ENCODE measurements at places on chromosomes 11 and 22.

DNA sequence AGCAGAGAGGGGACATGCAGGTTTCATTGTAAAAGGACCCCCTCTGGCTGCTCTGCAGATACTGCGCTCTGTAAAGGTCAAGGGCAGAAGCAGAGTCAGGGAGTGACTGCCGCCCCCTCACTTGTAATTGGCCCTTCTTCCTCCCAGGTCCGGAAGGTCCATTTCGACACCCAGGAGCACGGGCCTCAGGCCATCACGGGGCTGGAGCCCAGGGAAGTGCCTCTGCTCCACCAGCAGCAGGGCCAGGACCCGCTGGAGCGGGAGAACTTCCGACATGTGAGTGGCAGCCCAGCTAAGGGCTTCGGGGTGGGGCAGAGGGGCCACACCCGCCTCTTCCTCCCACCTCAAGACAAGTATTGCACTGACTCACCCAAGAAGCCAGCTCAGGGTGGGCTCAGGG, 24.0 kb upstream of the LRRC10B start:
- DNase-seq = no peak

DNA sequence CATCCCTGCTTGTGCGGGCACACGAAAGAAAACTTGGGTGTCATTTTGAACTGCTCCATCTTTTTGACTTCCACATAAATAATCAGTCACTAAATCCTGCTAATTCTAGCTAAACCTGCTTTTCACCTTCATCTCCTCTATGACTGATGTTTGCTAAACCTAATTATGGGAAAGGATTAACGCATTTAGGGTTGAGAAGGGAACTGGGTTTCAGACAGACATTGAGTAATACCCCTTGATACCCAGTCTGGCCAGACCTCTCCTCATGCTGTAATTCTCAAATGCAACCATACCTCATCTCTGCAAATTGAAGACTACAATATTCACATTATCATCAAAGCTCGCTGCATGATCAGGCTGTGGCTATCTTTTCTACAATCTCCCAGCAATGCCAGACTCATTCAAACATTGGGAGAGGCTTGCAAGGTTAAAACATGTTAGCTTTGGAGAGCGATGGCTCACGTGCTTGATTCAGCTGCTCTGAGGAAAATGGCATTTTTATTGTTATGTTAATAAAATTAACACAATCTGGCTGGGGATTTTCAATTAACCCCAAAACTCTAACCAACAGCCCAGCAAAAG, 2.4 kb downstream of the HPS4 start:
- no peak for DNase-seq

DNA sequence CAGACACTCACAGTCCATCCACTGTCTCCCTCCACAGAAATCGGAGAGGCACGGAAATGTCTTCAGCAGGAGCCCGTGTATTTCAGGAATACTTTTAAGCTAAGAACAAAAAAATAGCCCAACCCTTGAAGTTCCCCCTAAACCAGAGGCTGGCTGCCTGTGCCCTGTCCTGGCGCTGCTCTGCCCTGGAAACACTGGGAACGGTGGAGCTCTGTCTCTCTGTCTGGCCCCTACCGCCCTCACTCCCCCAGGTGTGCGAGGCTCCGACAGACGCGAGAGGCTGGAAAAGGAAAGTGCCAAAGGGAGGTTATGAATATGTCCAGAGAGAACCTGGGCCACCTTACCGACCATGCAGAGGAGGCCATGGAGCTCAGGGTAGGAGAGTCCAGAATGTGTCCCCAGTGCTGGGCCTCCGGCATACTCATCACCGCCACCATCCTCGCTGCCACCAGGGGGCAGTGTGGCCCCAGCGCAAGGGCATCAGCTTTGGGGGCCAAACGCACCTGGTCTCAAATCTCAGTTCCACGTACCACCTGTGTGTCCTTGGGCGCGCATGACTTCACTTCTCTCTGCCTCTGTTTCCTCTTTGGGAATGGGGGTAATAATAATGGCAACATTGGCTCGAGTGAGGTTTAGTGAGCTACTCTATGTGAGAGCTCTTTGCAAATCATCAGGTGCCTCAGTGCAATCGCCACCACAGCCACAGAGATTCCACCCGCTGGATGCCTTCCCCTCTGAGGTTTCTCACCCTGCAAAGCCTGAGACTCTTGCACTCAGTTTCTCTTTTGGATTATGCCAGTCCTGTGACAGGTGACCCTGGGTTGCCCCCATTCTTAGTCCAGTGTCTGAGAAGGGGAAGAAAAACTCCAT, 10.4 kb upstream of the SLCO2B1 start:
- DNase-seq = peak; percentile 79

DNA sequence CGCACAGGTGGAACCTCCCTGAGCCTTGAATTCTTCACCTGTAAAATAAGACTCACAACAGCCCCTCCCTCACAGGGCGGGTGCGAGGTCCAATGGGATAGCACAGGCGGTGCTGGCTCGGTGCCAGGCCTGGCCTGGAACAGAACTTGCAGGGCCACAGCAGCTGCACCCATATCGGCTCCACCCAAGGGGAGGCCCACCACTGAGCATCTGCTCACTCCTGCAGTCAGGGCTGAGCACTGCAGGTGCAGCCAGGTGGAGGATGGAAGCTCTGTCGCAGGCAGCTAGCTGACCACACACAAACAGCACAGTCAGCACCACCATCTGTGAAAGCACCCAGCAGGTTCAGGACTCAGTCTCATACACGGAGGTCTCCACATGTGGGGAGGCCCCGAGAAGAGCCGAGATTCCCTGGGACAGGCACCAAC, 19.6 kb downstream of the VPS37C start:
- DNase-seq = no peak

GRCh38 chr11:115580927-115581680, 76.9 kb upstream of the CADM1 start:
- DNase-seq = no peak

DNA sequence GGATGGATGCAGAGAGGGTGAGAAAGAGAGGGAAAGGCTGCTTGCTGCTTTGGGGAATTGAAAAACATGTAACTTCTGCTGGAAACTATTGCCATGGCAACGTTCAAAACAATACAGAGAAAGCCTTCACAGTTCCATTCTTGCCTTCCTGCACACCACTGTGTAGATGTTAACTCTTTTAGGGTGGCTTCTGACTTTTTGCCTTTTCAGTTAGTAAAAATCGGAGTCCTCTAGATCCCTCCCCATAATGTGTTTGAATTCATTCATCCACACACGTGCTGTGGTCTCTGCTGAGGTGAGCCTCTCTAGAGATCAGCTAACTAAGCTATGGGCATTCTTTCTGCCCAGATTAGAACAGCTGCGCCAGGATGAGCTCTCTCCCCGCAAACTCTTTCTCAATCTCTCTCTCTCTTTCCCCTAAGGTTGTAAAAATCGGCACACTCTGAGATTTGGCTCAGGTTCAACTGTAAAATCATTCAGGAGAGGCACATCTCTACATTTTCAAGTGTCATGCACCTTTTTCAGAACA, 1178.3 kb downstream of the LRRC4C start:
- no peak for DNase-seq

- no peak for DNase-seq
These were observed 437 bp downstream of the SLC43A3 start for GRCh38 chr11:57426439-57426928.

GRCh38 chr22:44648085-44648820, 53.8 kb upstream of the PRR5 start:
- DNase-seq = no peak

GRCh38 chr11:73288873-73289707, 17.0 kb downstream of the P2RY6 start:
- DNase-seq = peak; percentile 51

DNA sequence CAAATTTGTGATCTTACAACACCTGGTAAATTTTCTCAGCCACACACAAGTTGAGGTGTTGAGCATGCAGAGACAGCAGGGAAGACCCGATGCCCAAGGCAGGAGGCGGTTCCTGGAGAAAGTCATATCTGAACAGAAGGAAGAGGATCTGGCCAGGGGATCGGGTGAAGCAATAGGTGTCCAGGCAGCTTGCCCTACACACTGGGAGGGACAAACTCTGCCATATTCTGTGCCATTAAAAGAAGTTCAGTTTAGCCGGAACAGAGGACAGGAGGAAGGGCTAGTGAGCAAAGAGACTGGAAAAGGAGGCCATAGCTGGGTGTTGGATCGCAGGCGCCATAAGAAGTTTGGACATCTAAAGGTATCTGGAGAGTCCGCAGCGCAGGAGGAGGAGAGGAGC, 76.5 kb downstream of the TMPRSS5 start:
- no peak for DNase-seq

DNA sequence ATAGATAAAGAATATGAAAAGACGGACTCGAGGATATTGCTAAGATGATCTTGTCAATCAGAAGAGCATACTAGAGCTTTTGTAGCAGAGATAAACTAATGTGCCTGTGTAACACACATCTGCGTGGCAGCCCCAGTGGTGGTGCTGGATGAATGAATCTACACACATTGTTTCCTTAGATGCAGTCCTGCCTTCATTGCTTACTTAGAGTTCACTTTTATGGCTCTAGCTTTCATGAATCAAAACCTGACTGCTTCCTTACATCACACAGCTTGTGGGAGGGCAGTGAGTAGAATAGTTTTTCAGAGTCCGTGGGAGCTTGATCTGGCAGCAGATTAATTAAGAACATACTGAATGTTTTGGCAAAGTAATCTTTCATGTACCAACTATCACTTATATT, 83.7 kb downstream of the EXT2 start:
- no peak for DNase-seq

- no peak for DNase-seq
These were observed 25.0 kb downstream of the SERGEF start for GRCh38 chr11:17987826-17988225.

DNA sequence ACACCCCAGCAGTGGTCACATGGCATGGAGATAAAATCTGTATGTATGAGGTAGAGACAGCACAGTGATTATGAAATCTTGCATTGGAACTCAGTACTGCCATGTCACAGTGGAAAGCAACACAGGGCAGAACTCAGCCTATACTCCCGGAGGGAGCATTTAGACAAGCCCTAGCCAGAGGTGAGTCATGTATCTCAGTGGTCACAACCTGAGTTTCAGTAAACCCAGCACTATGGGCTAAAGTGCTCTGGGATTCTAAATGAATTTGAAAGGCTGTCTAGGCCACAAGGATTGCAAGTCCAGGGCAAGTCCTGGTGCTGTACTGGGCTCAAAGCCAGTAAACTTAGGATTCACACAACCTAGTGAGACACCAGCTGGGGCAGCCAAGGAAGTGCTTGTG, 1717.1 kb upstream of the RAG2 start:
- no peak for DNase-seq

DNA sequence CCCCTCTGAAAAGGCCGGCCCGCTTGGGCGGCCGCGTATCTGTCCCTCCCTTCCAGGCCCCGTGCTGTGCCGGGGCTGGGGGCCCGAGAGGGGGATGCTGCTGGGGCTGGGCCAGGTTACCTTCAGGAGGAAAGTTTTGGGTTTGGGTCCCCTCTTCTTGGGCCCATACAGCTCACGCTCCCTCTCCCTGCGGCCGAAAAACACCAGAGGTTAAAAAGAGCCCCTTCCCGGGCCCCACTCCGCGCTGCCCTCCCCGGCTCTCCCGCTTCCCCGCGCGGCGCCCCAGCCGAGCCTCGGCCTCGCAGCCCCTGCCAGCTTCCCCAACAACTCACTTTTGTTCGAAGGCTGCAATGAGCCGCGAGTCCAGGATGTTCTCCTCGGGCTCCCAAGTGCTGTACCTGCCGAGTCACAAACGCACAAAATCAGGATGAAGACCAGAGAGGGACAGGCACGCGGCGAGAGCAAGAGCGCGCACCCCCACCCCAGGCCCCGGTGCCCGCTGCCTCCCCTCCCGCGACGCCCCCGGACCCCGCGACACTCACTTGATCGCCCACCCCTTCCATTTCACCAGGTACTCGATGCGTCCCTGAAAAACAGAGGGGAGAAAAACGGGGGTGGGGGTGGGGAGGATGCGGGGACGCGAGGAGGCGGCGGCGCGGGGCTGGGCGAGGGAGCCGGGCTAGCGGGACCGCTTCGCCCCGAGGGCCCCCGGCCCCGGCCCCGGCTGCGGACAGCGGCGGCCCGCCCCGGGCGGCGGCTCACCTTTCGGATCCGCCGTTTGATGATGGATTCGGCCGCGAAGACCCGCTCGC, 450 bp downstream of the CBX6 start:
- DNase-seq = peak; percentile 29

- no peak for DNase-seq
These were observed 159.7 kb downstream of the DBX1 start for GRCh38 chr11:20000351-20001134.

GRCh38 chr22:26757496-26757895, 100.1 kb downstream of the MIAT start:
- DNase-seq = no peak

GRCh38 chr11:121249039-121249663, 43.4 kb upstream of the SC5D start:
- DNase-seq = no peak

DNA sequence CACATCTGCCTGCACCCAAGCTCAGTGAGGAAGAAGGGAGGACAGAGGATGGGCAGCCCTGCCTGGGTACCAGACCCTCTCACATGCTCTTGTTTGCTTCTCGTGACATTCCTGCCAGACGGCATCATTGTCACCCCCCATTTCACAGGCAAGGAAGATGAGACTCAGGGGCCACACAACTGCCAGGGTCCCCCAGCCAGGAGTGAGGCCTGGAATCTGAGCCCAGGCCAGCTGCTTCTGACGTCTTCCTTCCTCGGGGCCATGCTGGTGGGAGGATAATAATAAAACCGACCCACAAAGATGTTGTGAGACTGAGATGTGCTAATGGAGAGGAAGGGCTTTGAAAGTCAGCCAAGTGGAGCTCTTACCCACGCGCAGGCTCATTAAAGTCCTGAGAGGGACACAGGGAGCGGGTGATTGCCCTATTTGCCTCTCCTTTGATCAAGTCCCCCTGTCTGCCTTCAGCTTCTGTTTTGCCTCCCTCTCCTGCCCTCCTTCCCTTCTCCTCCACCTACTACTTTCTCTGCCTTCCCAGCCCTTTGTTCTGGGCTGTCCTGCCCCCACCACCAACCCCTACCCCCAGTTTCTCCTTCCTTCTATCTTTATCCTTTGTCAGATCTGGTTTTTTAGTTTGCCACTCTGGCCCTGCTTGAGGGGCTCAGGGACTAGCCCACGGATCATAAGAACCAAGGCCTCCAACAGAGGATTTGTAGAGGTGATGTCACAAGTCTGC, 62.7 kb downstream of the MCM5 start:
- no peak for DNase-seq

- no peak for DNase-seq
These were observed 47.0 kb downstream of the GAB2 start for GRCh38 chr11:78370406-78371172.

- DNase-seq = no peak
These were observed 12.5 kb upstream of the OR52I2 start for GRCh38 chr11:4569075-4569474.

DNA sequence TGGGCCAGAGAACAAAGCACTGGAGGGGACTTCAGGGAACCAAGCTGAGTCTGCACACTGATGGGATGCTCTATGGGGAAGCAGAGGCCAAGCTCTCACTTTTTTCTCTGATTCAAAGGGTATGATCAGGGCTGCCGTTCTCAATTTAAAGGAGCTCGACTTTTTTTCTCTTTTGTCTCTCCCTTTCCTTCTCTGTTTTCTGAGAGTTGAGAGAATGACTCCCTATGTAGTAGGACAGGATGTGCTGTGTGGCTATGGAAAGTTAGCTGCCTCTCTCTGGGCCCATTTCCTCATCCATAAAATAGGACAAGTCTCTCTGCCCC, 7.9 kb downstream of the ADORA2A start:
- DNase-seq = no peak

- no peak for DNase-seq
These were observed 21.2 kb upstream of the GRAMD1B start for GRCh38 chr11:123408619-123409455.
